ENCODE measurements at places on chromosomes 7 and 10. TPM values are rescaled to one million over a fixed set of nuclear protein-coding genes. Genes with fewer than 3 reads are reported as not detected.

DNA sequence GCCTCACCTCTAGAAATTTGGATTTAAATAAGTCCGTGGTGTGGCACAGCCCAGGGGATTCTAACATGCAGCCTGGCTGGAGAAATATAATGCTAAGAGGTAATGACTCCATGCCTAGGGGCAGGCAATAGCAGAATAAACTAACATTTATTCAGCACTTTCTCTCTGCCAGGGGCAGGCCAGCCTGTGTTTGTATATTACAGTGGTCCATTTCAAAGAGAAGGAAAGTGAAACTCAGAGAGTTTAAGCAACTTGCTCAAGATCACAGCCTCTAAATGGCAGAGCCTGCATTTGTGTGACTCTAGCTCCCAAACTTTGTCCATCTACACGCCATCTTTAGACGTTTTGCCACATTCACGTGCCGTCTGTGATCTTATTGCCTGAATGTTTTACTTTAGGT lies 6.7 kb upstream of the LRRC18 start:
- no peak for ATAC-seq

- ATAC-seq = no peak
Measured at GRCh38 chr7:152865461-152865860, 105.9 kb downstream of the ACTR3B start.

DNA sequence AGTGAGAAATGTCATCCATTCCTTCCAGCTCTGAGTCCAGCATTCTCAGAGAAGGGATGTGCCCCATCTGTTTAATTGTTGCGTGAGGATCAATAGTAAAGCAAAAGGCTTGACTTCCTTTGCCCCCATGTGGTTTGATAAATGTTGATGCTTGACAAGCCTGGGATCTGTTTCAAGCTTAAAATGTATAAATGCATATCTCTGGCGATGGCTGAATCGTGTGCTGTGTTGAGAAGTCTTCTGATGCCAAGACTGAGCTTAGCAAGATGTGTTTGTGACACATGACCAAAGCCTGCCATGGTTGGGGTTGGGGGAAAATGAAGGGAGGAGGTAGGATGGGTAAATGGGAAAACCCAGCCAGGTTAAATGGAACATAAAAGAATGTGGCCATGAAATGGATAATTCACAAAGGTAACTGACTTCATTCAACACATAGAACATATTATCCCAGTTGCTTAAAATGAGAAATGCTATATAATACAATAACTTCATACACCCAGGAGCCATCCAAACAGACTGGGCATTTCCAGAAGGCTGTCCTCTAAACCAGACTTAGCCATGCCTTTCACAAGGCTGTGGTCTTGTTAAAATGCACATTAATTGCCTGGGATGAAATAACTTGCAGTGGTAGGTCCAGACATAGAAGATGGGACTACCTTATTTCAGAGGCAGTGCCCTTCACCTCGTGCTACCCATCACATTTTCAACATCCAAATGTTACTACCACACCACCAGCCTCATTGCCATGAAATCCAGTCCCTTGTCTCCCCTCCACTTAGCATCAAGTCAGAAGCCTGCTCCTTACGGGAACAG lies 147.3 kb upstream of the PDE1C start:
- ATAC-seq = no peak

GRCh38 chr10:11285171-11285570 lies 267.5 kb downstream of the CELF2 start:
- no peak for ATAC-seq

Gene HBP1
- 44.6 TPM for total RNA-seq

Gene CXCL12
- 14.0 TPM for total RNA-seq

- ATAC-seq = no peak
Measured at GRCh38 chr7:123494193-123494796, 40.1 kb downstream of the IQUB start.

Gene PIP
- 0.56 TPM for total RNA-seq

DNA sequence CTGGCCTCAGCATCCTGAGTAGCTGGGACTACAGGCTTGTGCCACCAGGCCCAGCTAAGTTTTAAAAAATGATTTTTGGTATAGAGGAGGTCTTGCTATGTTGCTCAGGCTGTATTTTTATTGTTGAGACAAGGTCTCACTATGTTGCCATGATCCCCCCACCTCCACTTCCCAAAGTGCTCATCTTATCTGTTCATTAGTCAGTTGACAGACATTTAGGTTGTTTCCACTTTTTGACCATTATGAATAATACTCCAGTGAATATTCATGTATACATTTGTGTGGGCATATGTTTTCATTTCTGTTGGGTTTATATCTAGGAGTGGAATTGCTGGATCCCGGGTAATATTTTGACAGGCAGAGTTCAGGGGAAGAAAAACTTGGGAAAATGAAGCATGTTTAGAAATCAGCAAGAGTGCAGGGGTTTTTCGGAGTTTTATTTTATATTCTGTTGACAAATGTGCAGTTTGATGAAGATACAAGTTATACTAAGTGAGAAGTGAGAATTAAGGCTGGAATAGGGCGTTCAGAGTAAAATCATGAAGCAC lies 2.7 kb upstream of the SCD start:
- ATAC-seq = no peak

DNA sequence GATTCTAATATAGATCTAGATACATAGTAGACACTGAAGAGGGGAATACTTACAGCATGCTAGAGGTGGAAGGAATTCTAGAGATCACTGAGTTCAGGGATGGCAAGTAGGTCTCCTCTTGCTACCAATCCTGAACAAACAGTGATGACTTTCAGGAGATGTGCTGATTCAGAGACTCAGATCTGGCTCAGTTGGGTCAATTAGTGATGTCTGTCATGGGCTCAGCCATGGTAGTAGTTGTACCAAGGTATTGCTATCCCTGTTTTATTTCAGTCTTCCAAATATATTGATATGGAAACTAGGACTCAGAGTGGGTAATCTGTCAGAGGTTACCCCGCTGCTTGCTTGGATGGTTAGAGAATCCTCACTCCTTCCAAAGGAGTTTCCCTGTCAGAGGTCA lies 38.5 kb downstream of the UNC5B start:
- no peak for ATAC-seq

- no peak for ATAC-seq
Measured at GRCh38 chr10:92413519-92413918, 122.6 kb downstream of the MARCHF5 start.

DNA sequence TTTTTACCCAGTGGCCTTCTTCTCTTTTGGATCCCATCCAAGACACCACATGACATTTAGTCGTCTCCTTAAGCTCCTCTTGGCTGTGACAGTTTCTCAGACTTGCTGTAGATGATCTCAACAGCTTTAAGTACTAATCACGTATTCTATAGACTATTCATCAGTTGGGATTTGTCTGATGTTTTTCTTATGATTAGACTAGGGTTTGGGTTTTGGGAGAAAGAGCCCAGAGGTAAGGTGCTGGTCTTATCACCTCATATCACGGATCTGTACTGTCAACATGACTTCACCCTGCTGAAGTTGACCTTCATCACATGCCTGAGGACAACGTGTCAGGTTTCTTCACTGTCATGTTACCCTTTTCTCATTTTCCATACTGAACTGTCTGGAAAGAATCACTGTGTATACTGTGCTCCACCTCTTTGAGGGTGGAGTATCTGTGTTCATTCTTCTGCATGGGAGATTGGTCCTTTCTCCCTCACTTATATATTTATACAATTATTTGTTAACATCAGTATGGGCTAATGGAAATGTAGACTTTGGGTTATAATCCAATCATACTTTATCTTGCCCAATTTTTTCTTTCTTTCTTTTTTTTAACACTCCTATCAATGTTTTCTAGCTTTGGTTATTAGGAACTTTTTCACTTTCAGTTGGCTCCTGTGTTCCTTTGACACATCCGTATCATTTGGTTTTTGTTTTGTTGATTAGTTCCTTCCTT lies 6.4 kb upstream of the HKDC1 start:
- ATAC-seq = no peak

DNA sequence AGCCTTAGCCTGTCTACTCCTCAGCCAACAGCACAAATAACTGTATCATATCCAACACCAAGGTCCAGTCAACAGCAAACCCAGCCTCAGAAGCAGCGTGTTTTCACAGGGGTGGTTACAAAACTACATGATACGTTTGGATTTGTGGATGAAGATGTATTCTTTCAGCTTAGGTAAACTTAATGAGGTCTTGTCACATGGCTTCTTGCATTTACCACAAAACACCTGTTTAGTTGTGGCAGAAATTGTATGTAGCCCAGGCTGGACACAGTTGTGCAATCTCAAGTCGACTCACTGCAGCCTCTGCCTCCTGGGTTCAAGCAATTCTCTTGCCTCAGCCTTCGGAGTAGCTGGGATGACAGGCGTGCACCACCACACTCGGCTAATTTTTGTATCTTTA lies 21.4 kb downstream of the CCAR1 start:
- no peak for ATAC-seq

Data from esophagus mucosa (tissue), 1 donor.